ENCODE measurements at places on chromosomes 2 and 18. TPM values are rescaled to one million over a fixed set of nuclear protein-coding genes. Genes with fewer than 3 reads are reported as not detected.

The FAM110C gene
- total RNA-seq, result 8.7 TPM

The SERTAD2 gene
- 11.9 TPM for total RNA-seq

DNA sequence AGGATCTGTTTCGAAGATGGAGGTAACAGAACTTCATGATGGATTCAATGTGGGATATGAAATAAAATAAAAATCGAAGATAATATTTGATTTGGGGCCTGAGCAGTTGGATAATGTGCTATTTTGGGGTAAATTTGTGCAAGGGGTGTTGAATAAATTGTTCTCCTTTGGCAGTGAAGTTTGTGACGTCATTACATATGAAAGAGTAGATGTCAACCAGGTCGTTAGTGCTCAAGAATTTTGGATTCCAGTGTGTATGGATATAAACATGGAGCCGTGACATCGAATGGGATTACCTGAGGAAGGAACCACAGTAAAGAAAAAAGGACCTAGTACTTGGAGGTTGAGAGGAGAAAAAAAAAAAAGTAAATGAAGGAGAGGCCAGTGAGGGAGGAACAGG is 253.0 kb downstream of the NCKAP5 start:
- no peaks in the 10 kb centered on the region for H3K36me3 ChIP-seq
- DNase-seq, result no peak
- no peaks in the 10 kb centered on the region for H3K27me3 ChIP-seq
- no peaks in the 10 kb centered on the region for H3K4me1 ChIP-seq
- H3K27ac ChIP-seq, result no peak overlapping the region
- H3K4me3 ChIP-seq, result no peak overlapping the region

The C2orf66 gene
- not detected for total RNA-seq

DNA sequence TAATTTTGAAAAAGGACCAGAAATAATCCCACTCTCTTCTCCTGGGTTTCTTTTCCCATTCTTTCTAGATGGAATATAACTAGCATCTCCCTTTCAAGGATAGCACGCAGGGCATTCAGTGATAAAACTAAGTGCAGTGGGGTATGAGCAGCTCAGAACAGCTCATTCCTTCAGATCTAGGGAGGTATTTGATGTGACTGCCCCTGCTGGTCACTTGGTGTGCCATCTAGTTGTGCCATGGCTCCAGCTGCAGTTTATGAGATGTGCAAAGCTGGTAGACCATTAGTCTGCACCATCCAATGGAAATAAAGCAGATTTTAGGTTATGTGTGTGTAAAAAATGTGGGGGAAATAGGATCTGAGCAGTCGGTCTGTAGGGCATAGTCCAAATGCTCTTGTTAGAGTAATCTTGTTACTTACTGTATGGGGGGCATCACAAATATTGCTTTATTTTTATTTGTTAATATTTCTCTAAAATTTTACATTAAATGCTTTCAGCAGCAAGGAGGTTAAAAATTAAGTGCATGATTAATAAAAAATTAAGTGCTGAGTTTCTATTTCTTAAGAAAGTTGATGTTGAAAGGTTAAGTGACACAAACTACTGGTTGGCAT is 38.9 kb downstream of the CTAGE1 start:
- H3K36me3 ChIP-seq, result no peaks in the 10 kb centered on the region
- H3K27ac ChIP-seq, result no peak overlapping the region
- H3K4me3 ChIP-seq, result no peak overlapping the region
- DNase-seq, result peak; percentile 60
- H3K27me3 ChIP-seq, result no peaks in the 10 kb centered on the region

GRCh38 chr2:27992787-27993401 is 102.4 kb downstream of the BABAM2 start:
- no peak for DNase-seq
- no peaks in the 10 kb centered on the region for H3K27me3 ChIP-seq
- H3K4me1 ChIP-seq, result peaks cover 7% of the 10 kb centered on the region
- H3K36me3 ChIP-seq, result peaks cover 6% of the 10 kb centered on the region
- no peak overlapping the region for H3K4me3 ChIP-seq
- no peak overlapping the region for H3K27ac ChIP-seq

DNA sequence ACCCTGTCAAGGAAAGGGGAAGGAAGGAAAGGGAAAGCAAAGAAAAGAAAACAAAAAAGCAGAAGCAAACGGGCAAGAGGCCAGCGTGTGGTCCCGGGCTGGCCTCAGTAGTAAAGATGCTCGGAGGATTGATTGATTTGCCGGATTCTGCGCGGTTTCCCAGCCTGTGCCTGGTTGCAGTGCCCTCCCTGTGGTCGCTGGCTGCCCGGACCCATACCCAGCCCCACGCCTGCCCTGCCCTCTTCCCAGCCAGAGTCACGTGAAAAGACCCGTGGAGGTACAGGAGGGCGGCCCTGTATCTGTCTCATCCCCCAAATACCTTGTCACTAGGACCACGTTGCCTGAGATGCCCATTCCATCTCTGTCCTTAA is 55.1 kb upstream of the IMP4 start:
- no peak for DNase-seq
- no peaks in the 10 kb centered on the region for H3K36me3 ChIP-seq
- H3K27ac ChIP-seq, result no peak overlapping the region
- H3K4me1 ChIP-seq, result no peaks in the 10 kb centered on the region

DNA sequence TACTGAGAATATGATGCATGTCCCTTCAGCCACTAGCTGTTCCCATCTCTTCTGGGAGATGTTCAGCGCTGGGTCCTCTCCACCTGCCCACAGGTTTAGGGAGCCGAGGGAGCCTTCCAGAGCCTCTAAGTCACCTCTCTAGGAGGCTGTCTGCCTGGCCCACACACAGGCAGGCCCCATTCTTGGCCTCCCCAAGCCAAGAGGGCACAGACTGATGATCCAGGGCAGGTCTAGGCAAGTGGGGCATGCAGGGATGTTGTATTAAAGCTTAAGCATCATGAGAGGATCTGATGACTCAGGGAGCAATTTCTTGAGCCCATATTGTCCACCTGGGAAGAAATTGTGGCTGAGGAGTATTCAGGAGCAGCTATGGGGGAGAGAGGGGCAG is 19.9 kb downstream of the TMSB10 start:
- no peaks in the 10 kb centered on the region for H3K36me3 ChIP-seq
- peak overlapping the region; percentile 78 for H3K27ac ChIP-seq
- DNase-seq, result no peak
- H3K27me3 ChIP-seq, result no peaks in the 10 kb centered on the region
- H3K4me1 ChIP-seq, result peaks cover 16% of the 10 kb centered on the region

The MAPRE2 gene
- 22.2 TPM for total RNA-seq

DNA sequence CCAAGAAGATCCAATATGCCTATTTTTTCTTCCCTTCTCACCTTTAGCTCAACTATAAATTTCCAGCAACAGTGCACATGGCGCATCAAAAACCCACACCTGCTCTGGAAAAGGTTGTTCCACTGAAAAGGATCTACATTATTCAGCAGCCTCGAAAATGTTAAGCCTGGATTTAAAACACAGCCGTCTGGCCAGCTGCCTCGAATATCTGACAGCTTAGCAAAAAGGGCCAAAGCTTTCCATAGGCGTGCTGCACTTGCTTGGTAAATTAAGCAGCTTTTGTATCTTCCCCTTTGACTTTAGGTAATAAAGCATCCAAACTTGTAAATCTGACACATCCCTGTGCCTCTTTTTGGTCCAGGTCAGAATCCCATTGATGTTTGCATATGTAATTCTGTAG is 20.5 kb downstream of the DAPL1 start:
- H3K4me1 ChIP-seq, result no peaks in the 10 kb centered on the region
- H3K36me3 ChIP-seq, result no peaks in the 10 kb centered on the region
- H3K27ac ChIP-seq, result no peak overlapping the region
- no peak overlapping the region for H3K4me3 ChIP-seq
- H3K27me3 ChIP-seq, result no peaks in the 10 kb centered on the region

- no peak overlapping the region for H3K27ac ChIP-seq
- H3K27me3 ChIP-seq, result no peaks in the 10 kb centered on the region
- no peaks in the 10 kb centered on the region for H3K36me3 ChIP-seq
- H3K4me1 ChIP-seq, result no peaks in the 10 kb centered on the region
- DNase-seq, result no peak
These were observed 980.1 kb upstream of the POU3F3 start for GRCh38 chr2:103873716-103874351.

DNA sequence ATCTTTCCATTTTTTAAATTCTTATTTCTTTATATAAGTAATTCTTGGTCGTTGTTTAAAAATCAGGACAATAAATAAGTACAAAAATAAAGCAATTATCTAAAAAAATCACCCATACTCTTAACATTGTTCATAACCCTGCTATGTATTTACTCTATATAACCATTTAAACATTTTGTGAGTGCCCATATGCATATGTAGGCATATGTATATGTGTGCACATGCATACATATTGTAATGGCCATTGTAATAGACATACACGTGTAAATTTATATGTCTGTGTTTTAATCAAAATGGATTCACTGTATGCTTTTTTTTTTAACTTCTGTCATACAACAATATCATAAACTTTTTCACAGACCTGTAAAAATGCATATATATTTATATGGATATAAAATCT is 25.6 kb downstream of the DNAJC10 start:
- H3K36me3 ChIP-seq, result peaks cover 21% of the 10 kb centered on the region
- H3K27ac ChIP-seq, result no peak overlapping the region
- H3K27me3 ChIP-seq, result no peaks in the 10 kb centered on the region
- no peak for DNase-seq

All from stomach (tissue), 19 donors.